ENCODE measurements at places on chromosomes 16 and 17. TPM values are rescaled to one million over a fixed set of nuclear protein-coding genes. Genes with fewer than 3 reads are reported as not detected.

The HSPB9 gene
- not detected for total RNA-seq

The DPEP3 gene
- total RNA-seq: 3.1 TPM

The SYT17 gene
- total RNA-seq: 0.62 TPM

The STAC2 gene
- 0.27 TPM for total RNA-seq

The FN3K gene
- total RNA-seq: 12.7 TPM

The SPATA22 gene
- 0.36 TPM for total RNA-seq

The DNAI2 gene
- 0.38 TPM for total RNA-seq

The TM4SF5 gene
- total RNA-seq: not detected

The SLFN12 gene
- 10.5 TPM for total RNA-seq

The MC1R gene
- 10.2 TPM for total RNA-seq

DNA sequence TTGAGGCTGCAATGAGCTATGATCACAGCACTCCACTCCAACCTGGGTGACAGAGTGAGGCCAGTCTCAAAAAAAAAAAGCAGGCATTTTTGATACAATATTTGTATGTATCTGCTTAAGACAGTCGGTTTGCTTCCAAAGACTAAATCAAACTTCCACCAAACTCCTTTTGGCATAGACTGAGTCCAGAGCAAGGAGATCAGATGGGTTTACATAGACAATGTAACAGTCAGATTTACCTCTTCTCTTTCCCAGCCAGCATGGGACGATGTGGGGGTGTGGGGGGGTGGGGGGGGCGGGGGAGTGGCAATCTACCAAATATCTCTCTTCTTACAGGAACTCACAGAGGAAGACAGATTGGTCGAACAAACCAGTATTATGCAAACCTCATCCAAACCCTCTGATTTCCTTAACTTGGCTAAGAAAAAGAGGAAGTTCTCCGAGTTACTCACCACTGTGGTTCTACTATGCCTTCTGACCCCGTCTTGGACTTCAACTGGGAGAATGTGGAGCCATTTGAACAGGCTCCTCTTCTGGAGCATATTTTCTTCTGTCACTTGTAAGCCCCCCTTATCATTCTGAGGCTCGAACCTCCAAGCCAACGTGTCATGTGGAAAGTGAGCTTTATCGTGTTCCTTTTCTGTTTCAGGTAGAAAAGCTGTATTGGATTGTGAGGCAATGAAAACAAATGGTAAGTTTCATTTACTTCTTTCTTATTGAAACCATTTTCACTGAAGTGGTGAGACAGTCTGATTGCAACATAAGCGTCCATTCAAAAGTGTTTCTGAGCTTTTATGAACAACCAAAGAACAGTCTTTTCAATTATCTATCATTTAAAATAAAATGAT is at the start of gene MILR1:
TSS of gene MILR1 (plus strand) at position 451 of the 848 bp plus-strand sequence. CDS start at position 505, 54 bp downstream.
- H3K27me3 ChIP-seq: no peaks in the 10 kb centered on the region
- H3K4me1 ChIP-seq: peaks cover 28% of the 10 kb centered on the region
- peak within 1 kb of the TSS; percentile 77 for H3K27ac ChIP-seq
- peak within 1 kb of the TSS; percentile 65 for H3K4me3 ChIP-seq
- H3K36me3 ChIP-seq: no peaks in the 10 kb centered on the region

- no peak for DNase-seq
- peaks cover 31% of the 10 kb centered on the region for H3K27me3 ChIP-seq
- H3K4me1 ChIP-seq: peaks cover 9% of the 10 kb centered on the region
- no peak overlapping the region for H3K27ac ChIP-seq
Measured at GRCh38 chr16:73053364-73054124, 5.6 kb upstream of the ZFHX3 start.

DNA sequence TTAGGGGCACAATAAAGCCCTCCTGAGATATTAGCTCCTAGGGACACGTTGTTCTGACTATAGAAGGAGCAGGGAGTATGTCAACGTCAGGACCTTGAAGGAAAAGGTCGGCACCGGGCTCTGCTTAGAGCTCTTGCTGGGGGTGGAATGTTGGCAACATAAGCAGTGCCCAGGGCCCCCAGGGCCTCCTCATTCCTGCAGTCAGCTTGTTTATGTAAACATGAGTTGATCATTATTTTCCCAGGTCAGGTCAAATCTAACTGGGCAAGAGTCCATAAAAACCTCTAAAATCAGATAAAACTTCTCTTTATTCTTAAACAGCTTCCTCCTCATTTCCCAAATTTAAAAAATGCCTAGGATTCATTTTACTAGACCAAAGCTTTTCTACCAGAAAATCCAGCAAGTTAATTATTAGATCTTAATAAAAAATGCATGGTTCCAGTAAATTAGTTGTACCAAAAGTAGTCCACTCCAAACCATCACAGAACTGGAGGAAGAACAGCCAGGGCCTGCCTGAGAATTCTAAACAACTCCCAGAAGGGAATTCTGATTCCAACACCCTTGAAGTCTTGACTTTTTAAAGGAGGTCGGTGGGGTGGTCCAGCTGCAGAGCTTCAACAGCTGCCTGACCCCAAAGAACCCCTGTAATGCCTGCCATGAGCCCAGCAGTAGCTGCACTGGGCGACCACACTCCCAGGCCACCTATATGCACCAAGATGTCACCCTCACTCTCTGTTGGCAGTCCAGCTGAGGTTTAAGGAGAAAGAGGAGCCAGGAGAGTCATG is 54.3 kb downstream of the AMFR start:
- DNase-seq: no peak
- peaks cover 16% of the 10 kb centered on the region for H3K4me1 ChIP-seq
- no peaks in the 10 kb centered on the region for H3K27me3 ChIP-seq
- peaks cover 10% of the 10 kb centered on the region for H3K36me3 ChIP-seq

GRCh38 chr16:56324406-56324805 is 100.9 kb downstream of the AMFR start:
- H3K36me3 ChIP-seq: no peaks in the 10 kb centered on the region
- no peak for DNase-seq
- H3K27ac ChIP-seq: no peak overlapping the region
- H3K4me1 ChIP-seq: no peaks in the 10 kb centered on the region
- H3K27me3 ChIP-seq: no peaks in the 10 kb centered on the region

DNA sequence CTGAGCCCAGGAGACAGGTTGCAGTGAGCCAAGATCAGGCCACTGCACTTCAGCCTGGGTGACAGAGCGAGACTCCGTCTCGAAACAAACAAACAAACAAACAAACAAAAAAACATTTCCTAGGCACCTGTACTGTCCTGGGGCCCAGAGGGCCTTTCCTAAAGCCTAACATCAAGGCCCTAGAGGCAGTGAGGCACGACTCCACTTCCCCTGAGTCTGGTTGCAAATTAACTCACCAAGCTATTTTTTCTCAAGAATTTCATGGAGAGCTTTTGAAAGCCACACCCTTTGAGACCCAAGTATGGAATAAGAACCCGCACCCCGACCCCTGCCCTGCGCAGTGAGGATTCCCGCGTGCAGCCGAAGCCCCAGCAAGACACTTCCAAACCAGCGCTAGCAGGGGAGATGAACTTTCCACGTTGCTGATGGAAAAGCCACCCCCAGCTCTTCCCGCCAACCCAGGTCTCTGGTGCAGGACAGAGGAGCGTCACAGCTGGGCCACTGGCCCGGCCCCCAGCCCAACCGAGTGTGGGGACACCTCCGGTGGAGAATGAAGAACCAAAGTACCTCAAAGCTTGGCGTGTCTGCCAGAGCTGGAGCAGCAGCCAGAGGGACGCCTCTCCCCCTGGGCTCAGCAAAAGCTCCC is 1.2 kb downstream of the CHST5 start:
- H3K4me1 ChIP-seq: no peaks in the 10 kb centered on the region
- H3K27me3 ChIP-seq: peaks cover 3% of the 10 kb centered on the region
- H3K4me3 ChIP-seq: no peak overlapping the region

GRCh38 chr17:47810200-47810821 is 11.3 kb downstream of the OSBPL7 start:
- peaks cover 7% of the 10 kb centered on the region for H3K4me1 ChIP-seq
- H3K27ac ChIP-seq: peak overlapping the region; percentile 86
- no peak overlapping the region for H3K4me3 ChIP-seq
- H3K27me3 ChIP-seq: no peaks in the 10 kb centered on the region

- DNase-seq: no peak
- no peak overlapping the region for H3K4me3 ChIP-seq
- H3K4me1 ChIP-seq: no peaks in the 10 kb centered on the region
Measured at GRCh38 chr17:3659541-3660111, 8.8 kb downstream of the TAX1BP3 start.

DNA sequence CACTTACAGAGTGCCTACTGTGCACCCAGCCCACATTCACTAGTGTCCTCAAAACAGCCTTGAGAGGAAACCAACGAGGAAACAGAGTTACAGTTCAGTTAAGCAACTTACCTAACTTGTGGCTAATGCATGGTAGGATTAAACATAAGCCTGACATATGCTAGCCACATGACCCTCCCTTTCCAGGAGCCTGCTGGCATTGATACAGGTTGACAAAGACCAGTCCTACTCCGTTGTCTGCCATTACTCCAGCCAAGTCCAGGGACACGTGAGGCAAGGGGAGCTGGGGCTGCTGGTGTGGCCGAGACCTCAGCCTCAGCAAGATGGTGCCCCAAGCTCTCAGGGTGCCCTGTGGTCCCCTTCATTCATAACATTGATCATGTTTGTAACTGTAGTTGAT is 37.9 kb downstream of the SNX20 start:
- H3K27me3 ChIP-seq: no peaks in the 10 kb centered on the region
- peaks cover 6% of the 10 kb centered on the region for H3K4me1 ChIP-seq
- H3K4me3 ChIP-seq: no peak overlapping the region
- H3K36me3 ChIP-seq: no peaks in the 10 kb centered on the region

DNA sequence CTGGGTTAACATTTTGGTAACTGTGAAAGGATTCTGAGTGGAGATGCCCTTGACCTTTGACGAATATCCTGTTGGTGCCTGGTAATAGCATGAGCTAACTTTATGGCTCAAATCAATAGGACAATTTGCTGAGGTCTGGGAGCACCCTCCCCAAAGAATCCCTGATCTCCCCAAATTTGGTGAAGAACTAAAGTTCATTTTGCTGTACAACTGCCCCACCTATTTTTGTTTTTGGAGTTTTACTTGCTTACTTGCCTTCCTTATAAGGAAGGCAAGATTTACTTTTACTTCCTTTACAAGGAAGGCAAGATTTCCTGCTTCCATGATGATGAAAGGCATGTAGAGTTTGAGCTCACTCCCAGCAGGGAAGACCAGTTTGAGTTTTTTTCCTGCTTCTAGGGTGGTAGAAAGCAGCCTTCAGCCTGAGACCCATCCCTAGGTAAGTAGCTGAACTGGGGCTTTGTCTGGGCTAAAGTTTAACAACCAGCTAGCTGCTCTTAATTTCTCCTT is 2.8 kb downstream of the KRTAP4-9 start:
- H3K27me3 ChIP-seq: no peaks in the 10 kb centered on the region
- H3K4me1 ChIP-seq: peaks cover 37% of the 10 kb centered on the region
- H3K4me3 ChIP-seq: no peak overlapping the region
- H3K27ac ChIP-seq: no peak overlapping the region
- H3K36me3 ChIP-seq: no peaks in the 10 kb centered on the region
- no peak for DNase-seq

DNA sequence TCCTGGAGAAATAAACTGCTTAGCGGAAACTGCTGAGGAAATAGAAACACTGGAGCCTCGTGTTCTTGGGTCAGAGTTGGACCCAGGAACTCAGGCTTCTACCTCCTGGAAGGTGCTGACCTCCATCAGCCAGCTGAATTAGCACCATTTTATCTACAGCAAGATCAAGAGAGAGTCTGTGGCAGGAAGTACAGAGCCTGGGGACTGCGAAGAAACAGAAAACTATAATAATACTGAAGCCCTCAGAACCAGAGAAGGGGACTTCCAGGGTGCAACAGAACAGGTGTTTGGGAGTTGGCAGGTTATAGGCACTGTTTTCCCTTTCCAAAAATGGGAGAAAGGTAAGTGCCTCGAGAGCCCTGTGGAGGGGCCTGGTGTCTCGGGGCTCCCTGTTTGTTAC is 379.7 kb downstream of the CA10 start:
- no peaks in the 10 kb centered on the region for H3K4me1 ChIP-seq
- no peak overlapping the region for H3K4me3 ChIP-seq
- no peak for DNase-seq
- no peak overlapping the region for H3K27ac ChIP-seq

- peak; percentile 13 for DNase-seq
- H3K27me3 ChIP-seq: no peaks in the 10 kb centered on the region
- H3K4me1 ChIP-seq: peaks cover 5% of the 10 kb centered on the region
- H3K36me3 ChIP-seq: no peaks in the 10 kb centered on the region
Measured at GRCh38 chr17:32142857-32143526, 690 bp downstream of the RHOT1 start.

GRCh38 chr16:31397096-31397660 is 4.0 kb downstream of the ITGAD start:
- peaks cover 10% of the 10 kb centered on the region for H3K36me3 ChIP-seq
- no peak for DNase-seq
- H3K4me3 ChIP-seq: no peak overlapping the region
- no peaks in the 10 kb centered on the region for H3K27me3 ChIP-seq

GRCh38 chr16:65062736-65063583 is 58.9 kb downstream of the CDH11 start:
- peaks cover 5% of the 10 kb centered on the region for H3K27me3 ChIP-seq
- H3K4me3 ChIP-seq: no peak overlapping the region
- no peak overlapping the region for H3K27ac ChIP-seq

- H3K4me1 ChIP-seq: no peaks in the 10 kb centered on the region
- no peak overlapping the region for H3K4me3 ChIP-seq
- no peaks in the 10 kb centered on the region for H3K27me3 ChIP-seq
- no peak for DNase-seq
Measured at GRCh38 chr16:67296420-67296819, 17.1 kb downstream of the PLEKHG4 start.

DNA sequence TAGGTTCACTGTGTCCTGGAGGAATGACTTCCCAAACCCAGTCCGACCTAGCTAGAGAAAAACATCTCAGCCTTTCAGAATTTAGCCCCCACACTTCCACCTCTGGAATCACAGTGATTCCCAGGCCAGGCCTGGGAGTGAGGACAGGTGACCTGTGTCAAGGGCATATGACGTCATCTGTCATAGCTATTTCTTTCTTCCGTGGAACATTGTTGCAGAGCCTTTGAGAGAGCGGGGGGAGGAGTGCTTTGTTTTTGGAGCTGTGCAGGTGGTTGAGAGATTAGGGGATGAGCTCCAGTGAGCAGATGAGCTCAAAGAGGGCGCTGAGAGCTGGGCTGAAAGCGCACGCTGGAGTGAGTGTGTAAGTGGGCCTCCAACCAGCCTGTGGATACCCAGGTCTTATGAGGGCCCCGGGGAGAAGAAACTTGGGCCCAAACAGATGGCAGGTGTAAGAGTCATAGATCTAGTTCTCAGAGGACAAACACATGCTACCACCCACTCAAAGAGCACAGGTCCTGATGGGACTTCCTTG is 344.8 kb downstream of the SNX29 start:
- H3K27ac ChIP-seq: peak overlapping the region; percentile 52
- peaks cover 19% of the 10 kb centered on the region for H3K4me1 ChIP-seq
- peaks cover 5% of the 10 kb centered on the region for H3K36me3 ChIP-seq

DNA sequence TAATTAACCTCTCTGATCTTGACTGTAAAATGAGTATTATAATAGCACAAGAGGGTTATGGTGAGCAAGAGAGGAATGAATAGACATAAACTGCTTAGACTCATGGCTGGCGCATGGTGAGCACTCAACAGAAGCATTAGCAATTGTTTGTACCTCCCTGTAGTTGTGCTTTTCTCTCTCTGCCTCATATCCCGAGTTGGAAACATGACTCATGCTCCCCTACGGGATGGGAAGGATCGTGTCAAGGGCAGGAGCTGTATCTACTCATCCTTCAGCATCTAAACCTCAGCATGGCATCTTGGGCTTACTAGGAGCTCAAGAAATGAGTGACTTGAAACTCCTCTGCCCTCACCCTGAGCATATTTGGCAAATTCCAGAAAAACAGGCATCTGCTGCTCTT is 299.6 kb downstream of the MAP2K4 start:
- no peak overlapping the region for H3K4me3 ChIP-seq
- H3K27ac ChIP-seq: no peak overlapping the region
- no peaks in the 10 kb centered on the region for H3K27me3 ChIP-seq

- H3K4me3 ChIP-seq: no peak overlapping the region
- DNase-seq: no peak
Measured at GRCh38 chr17:79654960-79655382, 44.1 kb upstream of the RBFOX3 start.
